ENCODE measurements at places on chromosomes 5 and 9. TPM values are rescaled to one million over a fixed set of nuclear protein-coding genes. Genes with fewer than 3 reads are reported as not detected.

GRCh38 chr9:77771171-77771570, 123.0 kb upstream of the GNA14 start:
- no peak for DNase-seq

DNA sequence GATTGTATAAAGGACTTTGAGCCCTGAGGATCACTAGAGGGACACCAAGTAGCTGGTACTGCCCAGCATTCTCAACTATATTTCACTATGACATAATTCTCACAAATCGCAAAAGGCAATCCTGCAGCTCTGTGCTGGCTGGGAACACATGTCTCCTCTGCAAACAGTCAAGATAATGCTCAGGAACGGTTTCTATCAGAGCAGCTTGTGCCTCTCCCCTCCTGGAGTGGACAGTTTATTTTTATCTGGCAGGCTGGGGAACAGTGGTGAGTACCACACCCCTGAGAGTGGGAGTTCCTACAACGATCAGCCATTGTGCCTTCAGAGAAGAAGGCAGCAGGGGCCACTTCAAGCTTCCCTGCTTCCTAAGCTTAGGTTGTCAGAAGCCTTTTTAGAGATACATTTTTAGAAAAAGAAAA, 65.8 kb downstream of the ERAP1 start:
- no peak for DNase-seq

DNA sequence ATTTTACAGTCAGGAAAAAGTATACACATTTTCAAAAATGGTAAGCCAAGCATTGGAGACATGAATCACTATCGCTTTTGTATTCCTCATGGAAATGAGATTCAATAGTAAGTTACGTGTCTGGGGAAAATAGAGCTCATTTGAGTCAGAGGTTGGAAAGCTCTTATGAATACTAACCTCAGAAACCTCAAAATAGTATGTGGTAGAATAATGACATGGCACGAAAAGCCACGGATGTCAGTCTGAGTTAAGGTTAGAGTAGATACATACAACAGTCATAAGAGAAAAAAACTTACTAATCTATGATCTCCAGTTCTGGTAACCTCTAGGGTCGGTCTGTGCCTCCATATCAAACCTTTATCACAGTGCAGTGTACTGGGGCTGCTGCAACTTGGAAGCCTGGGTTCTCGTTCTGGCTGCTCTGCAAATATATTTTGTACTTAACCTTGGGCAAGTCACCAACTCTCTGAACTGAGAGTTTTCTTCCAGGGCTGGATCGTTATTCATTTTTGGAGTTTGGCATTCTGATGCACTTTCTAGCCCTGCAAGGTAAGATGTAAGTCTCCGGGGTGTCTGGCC, 31.8 kb downstream of the MAP1B start:
- peak; percentile 87 for DNase-seq

- DNase-seq: no peak
These were observed 5.4 kb downstream of the PUM3 start for GRCh38 chr9:2838371-2839000.

DNA sequence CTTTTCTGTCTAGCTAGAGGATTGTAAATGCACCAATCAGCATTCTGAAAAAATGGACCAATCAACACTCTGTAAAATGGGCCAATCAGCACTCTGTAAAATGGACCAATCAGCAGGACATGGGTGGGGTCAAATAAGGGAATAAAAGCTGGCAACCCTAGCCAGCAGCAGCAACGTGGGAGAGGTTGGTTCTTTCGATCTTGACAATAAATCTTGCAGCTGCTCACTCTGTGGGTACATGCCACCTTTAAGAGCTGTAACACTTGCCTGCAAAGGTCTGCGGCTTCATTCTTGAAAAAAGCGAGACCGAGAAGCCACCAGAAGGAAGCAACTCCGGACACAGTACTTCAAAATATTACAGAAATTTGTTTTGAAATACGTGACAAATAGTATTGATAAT, 424.6 kb upstream of the CDH9 start:
- no peak for DNase-seq

GRCh38 chr9:117425566-117425965, 10.7 kb upstream of the ASTN2 start:
- no peak for DNase-seq

SPINK4 gene
- total RNA-seq: not detected

GMCL2 gene
- total RNA-seq: not detected

All from A172 (cell line).